ENCODE measurements at places on chromosomes 2 and 18.

- DNase-seq, result no peak
Observed at GRCh38 chr18:80192653-80193385, 54.5 kb downstream of the PARD6G start.

GRCh38 chr2:210938228-210938627, 381.8 kb downstream of the CPS1 start:
- no peak for DNase-seq

GRCh38 chr2:66456183-66457041, 21.5 kb downstream of the MEIS1 start:
- DNase-seq, result no peak

- no peak for DNase-seq
Observed at GRCh38 chr2:20635675-20636584, 15.0 kb downstream of the HS1BP3 start.

- DNase-seq, result no peak
Observed at GRCh38 chr18:12003894-12004293, 22.6 kb downstream of the IMPA2 start.

DNA sequence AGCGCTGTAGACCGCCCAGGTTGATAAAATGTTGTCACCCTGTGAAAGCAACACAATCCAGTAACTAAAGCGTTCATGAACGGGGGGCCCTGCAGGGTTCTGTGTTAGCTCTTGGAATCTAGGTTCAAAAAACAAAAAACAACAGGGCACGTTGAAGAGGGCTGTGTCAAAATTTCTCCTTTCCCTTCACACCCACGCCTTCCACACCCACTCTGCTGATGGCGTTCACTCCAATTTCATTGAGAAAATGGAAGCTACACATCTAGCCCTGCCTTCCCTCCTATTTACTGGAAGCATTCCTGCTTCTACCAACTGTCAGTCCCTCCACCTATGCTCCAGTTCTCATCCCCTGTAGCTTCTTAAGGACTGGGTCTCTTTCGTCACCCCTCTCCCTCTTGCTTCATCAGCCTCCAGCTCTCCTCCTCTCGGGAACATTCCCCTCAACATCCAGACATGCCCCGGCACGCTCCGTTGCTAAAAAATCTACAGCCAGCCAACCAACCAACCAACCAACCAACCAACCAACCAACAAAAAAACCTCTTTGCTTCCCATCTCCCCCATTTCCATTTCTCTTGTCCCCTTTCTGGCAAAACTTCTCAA, 98.4 kb upstream of the SP3 start:
- no peak for DNase-seq

- DNase-seq, result no peak
Observed at GRCh38 chr2:120700659-120701058, 35.0 kb upstream of the GLI2 start.

- no peak for DNase-seq
Observed at GRCh38 chr2:1632510-1632909, 111.8 kb downstream of the PXDN start.
